Naive thymus-derived CD8-positive, alpha-beta T cell (primary cell): ENCODE measurements at places on chromosomes 7 and 10. TPM values are rescaled to one million over a fixed set of nuclear protein-coding genes. Genes with fewer than 3 reads are reported as not detected.

DNA sequence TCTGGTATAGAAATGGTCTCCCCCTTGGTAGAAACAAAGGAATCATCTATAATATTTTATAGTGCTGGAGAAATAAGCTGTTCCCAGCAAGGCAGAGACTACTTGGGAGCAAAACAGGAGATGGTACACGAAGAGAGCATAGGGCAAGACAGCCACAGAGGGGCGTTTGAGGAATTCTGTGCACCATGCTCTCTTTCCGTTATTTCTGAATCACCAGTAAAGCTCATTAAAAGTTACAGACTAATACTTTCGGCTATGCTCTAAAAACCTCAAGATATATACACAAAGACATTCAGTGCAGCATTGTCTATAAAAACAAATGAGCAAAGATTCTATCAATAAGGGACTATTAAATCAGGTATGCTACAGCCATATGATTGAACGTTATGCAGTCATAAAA is 68.5 kb upstream of the FHIP2A start:
- DNase-seq, result no peak

- DNase-seq, result no peak
Observed at GRCh38 chr10:115851695-115852094, 421.3 kb downstream of the GFRA1 start.

- no peak for DNase-seq
Observed at GRCh38 chr10:80949785-80950184, 412.1 kb downstream of the SH2D4B start.

Gene TM9SF3
- 71.2 TPM for polyA plus RNA-seq

GRCh38 chr7:111374027-111374426 is 188.3 kb downstream of the IMMP2L start:
- no peak for DNase-seq

DNA sequence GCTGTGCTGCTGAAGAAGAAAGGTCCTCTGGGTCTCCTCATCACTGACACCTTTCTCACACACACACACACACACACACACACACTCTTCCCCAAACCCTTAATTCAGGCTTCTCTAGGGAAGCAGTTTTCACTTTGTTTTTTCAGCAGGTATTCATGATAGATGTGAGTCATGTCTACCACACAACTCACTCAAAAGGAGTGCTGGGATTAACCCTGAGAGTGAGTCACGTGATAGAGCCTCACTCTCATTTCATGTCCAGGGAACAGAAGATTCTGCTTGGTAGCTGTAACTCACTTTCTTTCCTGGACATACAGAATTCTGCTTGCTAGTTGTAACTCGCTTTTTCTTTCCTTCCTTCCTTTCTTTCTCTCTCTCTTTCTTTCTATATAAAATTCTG is 45.4 kb downstream of the VIM start:
- no peak for DNase-seq

- no peak for DNase-seq
Observed at GRCh38 chr10:88881320-88881719, 1.3 kb downstream of the STAMBPL1 start.

Gene RBM33
- polyA plus RNA-seq, result 41.0 TPM

Gene SERPINE1
- polyA plus RNA-seq, result not detected
